ENCODE measurements at places on chromosomes 5 and 9.

DNA sequence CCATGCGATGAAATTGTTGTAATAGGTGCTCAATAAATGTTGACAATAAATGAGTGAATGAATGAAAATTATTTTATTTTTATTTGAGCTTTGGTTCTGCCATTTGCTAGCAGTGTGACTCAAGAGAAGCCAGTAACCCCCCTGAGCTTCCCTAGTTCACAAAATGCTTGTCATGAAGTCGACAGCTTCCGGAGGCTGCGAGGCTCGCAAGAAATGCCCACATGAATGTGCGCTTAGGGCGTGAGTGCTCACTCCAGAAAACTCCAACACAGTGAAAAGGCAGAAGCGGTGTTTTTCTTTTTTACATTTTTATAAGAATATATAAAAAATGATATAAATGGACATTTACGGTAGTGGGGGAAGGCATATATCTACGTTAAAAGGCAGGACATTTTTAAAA, 26.5 kb downstream of the CDKN2A start:
- DNase-seq, result peak; percentile 38

- no peak for DNase-seq
Measured at GRCh38 chr5:176155922-176156359, 82.3 kb upstream of the SIMC1 start.

GRCh38 chr5:102778478-102778877, 23.4 kb downstream of the PAM start:
- no peak for DNase-seq

DNA sequence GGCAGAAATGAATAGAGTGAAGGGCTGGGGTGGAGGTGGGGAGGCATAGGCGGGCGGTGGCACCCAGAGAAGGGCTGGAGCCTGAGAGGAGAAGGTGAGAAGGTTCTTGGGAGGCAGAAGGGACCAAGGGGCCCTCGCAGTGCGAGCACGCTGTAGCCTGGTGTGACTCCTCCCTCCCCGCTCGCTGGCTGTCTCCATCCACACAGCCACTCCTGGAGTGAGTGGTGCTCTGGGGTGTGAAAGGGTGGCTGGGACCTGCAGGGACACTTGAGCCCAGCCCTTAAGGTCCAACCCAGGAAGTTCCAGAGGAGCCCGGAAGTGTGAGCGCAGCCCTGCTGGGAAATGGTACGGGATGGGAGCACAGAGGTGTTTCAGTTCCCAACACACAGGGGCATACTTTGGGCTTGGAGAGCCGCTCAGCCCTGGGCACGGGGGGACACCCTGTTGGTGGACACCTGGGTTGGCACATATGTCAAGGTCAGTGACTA, 9.3 kb upstream of the SCGB3A1 start:
- DNase-seq, result no peak

GRCh38 chr9:121698627-121699570, 47.5 kb downstream of the DAB2IP start:
- no peak for DNase-seq

DNA sequence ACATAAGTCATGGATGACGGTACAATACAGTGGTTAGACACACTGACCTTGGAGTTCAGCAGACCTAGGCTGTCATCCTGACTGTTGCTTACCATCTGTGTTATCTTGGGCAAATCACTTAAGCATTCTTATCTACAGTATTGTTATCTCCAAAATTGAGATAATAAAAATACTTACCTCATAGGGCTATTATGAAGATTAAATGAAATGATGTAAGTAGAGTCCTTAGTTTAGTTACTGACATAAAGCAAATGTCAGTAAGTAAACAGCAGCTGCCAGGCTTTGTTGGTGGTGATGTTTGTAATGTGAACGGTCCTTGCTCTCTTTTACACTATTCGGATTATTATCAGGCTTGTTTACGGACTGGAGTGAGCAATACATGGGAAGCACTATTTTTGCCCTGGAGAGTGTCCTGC, 107.3 kb upstream of the DPYSL3 start:
- DNase-seq, result no peak

GRCh38 chr9:91247278-91247677, 114.4 kb downstream of the AUH start:
- DNase-seq, result no peak

- no peak for DNase-seq
Measured at GRCh38 chr9:29769019-29769418, 2195.7 kb upstream of the C9orf72 start.

- no peak for DNase-seq
Measured at GRCh38 chr9:122190597-122191381, 31.1 kb downstream of the MORN5 start.

- no peak for DNase-seq
Measured at GRCh38 chr9:131296906-131297500, 7.5 kb downstream of the PLPP7 start.

DNA sequence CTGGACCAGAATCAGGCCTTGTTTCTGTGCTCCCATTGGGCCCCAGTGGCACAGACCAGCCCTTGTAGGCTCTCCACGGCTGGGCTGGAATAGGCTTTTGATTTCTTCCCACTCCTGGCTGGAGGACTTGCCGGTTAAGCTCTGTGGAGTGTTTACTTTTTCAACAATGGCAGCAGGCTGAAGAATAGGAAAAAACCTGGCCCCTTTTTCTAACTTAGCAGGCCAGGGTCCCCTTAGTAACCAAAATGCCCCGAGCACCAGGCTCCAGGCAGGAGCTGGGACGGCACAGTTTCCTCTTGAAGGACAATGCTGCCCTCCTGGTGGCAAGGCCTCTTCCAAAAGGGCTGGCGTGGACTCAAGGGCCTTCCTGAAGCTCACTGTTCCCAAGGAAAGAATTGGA, 230.3 kb downstream of the CRB2 start:
- no peak for DNase-seq

GRCh38 chr5:14147210-14147609, 4.1 kb downstream of the TRIO start:
- no peak for DNase-seq

DNA sequence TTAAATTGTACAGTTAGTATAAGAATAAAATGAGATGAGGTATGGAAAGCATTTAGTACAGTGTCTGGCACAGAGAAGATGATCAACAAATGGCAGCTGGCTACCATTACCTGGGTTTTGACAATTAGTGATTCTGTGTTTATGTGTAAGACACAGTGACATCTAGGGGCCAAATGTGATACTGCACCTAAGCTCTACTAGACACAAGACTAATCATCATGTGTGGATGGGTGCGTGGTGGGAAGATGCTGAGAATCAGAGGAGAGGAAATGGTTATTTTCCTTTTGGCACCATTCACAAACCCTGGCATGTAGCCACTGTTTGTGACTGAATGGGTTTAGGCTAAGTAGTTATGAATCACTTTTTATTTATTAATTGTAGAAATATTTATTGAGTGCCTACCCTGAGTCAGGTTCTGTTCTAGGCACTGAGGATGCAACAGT, 109.8 kb upstream of the TBC1D2 start:
- DNase-seq, result peak; percentile 61

GRCh38 chr5:139577689-139578290, 16.7 kb downstream of the UBE2D2 start:
- no peak for DNase-seq

GRCh38 chr9:81476813-81477490, 212.4 kb downstream of the TLE1 start:
- DNase-seq, result no peak

GRCh38 chr5:151825445-151825844, 53.7 kb downstream of the G3BP1 start:
- DNase-seq, result peak; percentile 45

- no peak for DNase-seq
Measured at GRCh38 chr5:79547429-79547822, 33.5 kb upstream of the HOMER1 start.

GRCh38 chr5:142834504-142834903, 64.3 kb downstream of the ARHGAP26 start:
- no peak for DNase-seq

- peak; percentile 31 for DNase-seq
Measured at GRCh38 chr5:80249901-80250300, 5.9 kb downstream of the SERINC5 start.

- no peak for DNase-seq
Measured at GRCh38 chr5:167779644-167780043, 511.8 kb upstream of the WWC1 start.
